ENCODE measurements at places on chromosomes 16 and 17.
A peak's percentile ranks its signal among the peaks of the same experiment; 100 is the strongest.

DNA sequence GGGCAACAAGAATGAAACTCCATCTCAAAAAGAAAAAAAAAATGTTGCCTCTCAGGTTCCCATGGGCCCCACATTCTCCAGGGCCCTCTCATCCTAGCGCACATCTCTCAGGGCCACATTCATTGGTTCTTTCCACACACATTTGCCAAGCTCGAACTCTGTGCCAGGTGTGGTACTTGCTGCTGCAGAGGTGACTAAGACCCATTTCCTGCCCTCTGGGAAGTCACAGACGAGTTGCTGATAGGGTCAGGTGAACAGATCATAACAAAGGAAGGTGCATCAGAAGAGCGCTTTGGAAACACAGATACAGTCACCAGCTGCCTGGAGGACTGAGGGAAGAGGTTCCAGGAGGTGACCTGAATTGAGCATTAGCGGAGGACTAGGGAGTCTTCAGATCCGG is 1.0 kb downstream of the GSDMA start:
- DNase-seq = no peak

DNA sequence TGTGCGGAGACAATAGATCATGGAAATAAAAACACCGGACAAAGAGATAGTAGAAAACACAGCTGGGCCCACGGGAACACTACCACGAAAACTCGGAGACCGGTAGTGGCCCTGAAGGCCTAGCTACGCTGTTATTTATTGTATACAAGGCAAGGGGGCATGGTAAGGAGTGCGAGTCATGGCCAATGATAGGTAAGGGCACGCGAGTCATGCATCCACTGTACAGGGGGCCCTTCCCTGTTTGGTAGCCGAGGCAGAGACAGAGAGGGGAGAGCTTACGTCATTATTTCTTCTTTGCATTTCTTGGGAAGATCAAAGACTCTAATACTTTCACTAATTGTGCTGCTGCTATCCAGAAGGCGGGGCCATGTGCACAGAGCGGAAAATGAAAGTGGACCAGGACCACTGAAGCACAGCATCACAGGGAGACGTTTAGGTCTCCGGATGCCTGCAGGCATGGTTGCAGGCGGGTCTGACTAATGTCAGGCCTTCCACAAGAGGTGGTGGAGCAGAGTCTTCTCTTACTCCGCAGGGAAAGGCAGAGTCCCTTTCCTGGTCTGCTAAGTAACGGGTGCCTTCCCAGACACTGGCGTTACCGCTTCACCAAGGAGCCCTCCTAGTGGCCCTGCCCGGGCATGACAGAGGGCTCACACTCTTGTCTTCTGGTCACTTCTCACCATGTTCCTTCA is 74.4 kb upstream of the ARL4D start:
- no peak for DNase-seq

- DNase-seq = no peak
Observed at GRCh38 chr16:64687123-64687522, 434.7 kb downstream of the CDH11 start.

GRCh38 chr17:61361084-61361483 is 38.6 kb upstream of the TBX2 start:
- DNase-seq = no peak

- DNase-seq = no peak
Observed at GRCh38 chr16:83554096-83554495, 253.7 kb upstream of the HSBP1 start.

GRCh38 chr16:3642397-3643094 is 11.9 kb upstream of the DNASE1 start:
- no peak for DNase-seq

- no peak for DNase-seq
Observed at GRCh38 chr16:11670171-11671131, 2.2 kb downstream of the SNN start.

DNA sequence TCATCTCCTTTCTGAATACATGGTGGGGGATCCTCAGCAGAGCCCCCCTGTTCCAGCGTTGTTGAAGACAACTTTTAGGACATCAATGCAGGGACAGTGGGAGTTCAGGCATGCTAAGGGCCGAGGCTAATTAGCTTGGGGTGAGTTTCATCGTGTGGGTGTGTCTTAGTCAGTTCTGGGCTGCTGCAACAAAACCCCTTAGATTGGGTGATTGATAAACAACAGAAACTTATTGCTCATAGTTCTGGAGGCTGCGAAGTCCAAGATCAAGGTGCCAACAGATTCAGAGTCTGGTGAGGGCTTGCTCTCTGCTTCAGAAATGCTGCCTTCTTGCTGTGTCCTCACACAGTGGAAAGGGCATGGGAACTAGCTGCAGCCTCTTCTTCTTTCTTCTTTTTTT is 214.0 kb downstream of the NTN1 start:
- no peak for DNase-seq

DNA sequence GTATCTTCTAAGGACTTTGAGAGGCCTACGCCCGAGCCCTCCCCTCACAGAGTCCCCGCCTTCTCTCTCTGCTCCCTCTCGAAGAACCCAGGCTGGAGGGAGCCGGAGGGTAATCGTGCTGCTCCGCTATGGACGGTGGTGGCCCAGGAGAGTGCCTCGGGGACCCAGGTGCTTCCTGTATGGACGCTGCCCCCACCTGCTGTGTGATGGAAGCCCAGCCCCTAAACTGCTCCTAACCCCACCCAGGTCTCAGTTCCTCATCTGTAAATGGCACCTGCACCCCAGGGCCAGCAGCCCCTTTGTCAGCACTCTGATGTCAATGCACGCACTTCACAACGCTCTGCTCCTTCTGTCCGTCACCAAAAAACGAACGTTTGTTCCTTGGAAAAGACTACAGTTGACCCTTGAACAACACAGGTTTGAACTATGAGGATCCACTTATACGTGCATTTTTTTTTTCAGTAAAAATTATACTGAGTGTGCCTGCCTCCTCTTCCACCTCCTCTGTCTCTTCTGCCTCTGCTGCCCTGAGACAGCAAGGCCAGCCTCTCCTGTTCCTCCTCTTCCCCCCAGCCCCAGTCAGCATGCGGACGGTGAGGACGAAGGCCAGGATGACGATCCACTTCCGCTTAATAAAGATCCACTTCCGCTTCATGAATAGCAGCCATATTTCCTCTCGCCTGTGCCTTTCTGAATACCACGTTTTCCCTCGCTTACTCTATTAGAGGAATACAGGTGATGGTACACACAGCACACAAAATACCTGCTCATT is 118.3 kb downstream of the BANP start:
- peak; percentile 5 for DNase-seq

GRCh38 chr16:65745-66144 is 6.7 kb downstream of the RHBDF1 start:
- DNase-seq = peak; percentile 89
